Cardiac fibroblast (primary cell): ENCODE measurements at places on chromosomes 16 and 17.
A peak's percentile ranks its signal among the peaks of the same experiment; 100 is the strongest.

- DNase-seq = no peak
Measured at GRCh38 chr16:79097166-79097565, 503.4 kb downstream of the MAF start.

DNA sequence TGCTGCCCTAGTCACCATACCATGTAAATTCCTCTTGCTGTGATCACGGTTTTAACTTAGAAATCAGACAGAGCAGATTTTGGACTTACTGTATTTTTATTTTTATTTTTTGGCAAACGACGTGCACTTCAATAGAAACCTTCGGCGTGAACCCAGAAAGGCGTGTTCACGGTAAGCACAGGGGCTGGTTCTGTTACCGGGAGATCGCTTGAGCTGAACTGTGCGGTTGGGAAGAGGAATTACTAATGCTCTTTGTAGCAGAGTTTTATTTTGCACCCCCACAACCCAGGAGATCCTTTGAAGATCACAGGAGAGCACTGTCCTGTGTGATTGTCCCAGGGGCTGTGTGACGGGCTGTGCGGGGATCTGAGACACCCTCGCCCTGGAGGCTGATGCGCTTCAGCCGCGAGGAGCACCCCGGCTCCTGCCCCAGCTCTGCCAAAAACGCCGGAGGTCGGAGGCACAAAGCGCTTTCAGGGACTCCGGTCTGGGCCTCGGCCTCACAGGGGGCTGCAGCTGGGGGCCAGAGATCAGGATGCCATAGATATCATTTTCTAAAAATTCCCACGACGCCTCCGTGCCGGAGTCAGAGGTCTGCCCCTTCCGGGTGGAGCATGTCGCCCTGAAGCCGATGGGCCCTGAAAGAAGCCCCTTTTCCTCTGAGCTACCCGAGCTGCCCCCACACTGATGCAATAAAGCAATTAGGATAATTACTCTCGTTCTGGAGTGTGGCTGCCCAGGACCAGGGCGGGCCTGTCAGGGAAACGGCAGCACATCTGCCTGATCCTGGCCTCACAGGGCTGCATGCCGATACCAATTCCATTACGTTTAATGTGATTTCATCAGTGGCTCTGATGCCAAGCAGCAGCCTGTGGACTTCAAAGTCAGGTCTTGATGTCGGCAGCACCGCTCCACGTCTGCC lies 71.8 kb downstream of the LMF1 start:
- DNase-seq = no peak

DNA sequence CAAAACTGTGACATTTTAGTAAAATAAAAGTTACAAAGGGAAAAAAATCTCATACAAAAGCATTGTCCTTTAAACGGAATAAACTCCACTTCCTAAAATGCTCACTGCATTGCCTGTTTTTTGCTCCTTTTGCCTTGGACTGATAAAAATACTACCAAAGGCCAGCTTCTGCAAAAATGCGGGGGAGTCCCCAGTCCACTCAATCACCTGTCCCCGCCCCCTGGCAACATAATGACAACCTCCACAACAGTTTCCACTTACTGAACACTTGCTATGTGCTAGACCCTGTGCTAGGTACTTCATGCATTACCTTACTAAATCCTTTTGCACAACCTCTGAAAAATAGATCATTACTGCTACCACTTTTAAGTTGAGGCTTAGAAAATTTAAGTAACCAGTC lies 172.7 kb upstream of the CCL2 start:
- DNase-seq = no peak

DNA sequence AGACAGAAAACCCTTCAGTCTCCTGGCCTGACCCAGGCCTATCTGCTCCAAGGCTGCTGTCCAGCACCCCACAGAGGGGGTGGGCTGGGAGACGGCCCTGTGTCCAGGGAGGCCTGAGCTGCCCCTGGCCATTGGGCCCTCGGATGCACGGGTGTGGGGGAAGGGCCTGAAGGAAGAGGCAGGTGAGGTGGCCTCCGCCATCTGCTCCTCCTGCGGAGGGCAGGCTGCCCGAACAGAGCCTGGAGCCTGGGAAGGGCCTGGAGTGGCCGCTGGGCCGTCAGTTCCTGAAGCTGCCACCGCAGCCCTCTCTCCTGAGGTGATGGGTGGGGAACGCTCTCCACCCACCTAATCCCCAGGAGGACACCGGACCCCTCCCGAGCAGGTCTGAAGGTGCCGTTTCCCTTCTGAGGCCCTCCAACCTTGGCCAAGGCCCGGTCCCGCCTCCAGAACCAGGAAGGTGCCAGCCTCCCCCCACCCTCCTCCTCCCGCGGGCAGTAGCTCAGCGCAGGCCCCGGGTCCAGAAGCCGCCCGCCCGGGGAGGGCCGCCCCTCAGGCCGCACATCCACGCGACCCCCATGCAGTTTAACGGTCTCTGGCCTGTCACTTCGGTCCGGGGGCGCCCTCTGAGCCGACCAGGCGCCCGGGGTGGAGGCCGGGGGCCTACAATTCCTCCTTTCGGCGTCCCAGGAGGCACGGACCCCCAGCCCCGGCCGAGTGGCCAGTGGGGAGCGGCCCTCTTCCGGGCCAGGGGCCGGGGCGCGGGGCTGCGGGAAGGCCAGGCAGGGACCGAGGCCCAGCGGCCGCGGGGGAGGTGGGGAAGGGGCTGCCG lies 835 bp downstream of the FBXL16 start:
- no peak for DNase-seq

GRCh38 chr16:1094124-1094479 lies 1.9 kb downstream of the C1QTNF8 start:
- DNase-seq = no peak

DNA sequence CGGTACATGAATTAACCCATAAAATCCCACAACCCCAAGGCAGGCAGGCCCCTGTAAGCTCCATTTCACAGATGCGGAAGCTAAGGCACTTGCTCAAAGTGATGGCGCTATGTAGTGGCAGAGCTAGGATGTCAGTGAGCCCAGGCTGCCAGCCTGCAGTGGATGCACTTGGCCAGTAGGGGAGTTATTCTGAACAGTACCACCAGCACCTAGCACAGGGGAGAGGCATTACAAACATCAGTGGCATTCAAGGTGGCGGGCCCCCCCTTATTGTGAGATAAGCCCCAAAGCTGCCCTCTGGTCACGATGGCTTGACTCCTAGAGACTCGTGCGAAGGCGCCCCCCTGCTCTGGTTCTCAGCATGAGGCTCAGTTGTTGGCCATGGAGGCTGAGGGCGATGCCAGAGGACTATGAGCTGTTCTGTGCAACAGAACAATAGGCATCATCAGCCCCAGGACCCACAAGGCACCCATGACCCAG lies 33.8 kb downstream of the GTF3C1 start:
- peak; percentile 26 for DNase-seq

- no peak for DNase-seq
Measured at GRCh38 chr16:19524356-19524615, 544 bp downstream of the CCP110 start.

GRCh38 chr16:64011650-64012049 lies 1110.2 kb downstream of the CDH11 start:
- no peak for DNase-seq

DNA sequence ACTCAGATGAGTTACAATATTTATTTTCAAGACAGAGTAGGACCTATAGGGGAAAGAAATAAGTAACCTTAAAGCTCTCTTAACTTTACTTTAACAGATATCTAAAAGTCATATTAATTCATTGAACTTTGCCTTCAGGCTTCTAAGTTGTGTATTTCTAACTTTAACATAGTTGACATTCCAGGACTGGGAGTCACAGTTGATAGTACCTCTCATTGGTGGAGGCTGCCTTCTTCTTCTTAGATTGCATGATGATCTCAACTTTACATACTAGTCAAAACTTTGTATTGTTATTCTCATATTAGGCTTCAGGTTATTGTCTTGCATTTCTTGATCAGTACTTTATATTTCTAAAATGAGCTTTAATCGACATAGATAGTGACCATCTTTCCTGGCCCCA lies 350.1 kb upstream of the KIF2B start:
- peak; percentile 7 for DNase-seq

GRCh38 chr16:68252383-68252782 lies 7.2 kb downstream of the PLA2G15 start:
- no peak for DNase-seq

DNA sequence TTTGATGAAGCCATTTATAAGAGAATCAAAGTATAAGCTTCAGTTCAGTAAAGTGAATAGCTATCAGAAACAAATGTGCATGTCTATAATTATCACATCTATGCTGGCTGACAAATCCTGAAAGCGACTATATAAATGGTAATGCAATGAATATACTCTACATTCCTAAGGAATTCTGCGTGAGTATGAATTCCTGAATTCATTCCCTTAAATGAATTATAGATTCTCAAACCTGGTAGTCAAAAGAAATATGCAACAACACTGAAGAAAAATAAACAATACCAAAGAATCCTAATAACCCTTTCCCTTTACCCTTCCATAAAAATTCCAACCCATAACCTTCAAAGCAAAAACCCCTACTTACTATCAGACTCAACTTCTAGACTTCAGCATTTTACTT lies 416.6 kb upstream of the PMFBP1 start:
- DNase-seq = no peak

GRCh38 chr17:57356719-57357391 lies 100.5 kb downstream of the MSI2 start:
- DNase-seq = no peak

GRCh38 chr17:65092262-65092661 lies 35.7 kb upstream of the GNA13 start:
- DNase-seq = peak; percentile 58

GRCh38 chr17:31394544-31394943 lies 3.1 kb downstream of the RAB11FIP4 start:
- peak; percentile 70 for DNase-seq

DNA sequence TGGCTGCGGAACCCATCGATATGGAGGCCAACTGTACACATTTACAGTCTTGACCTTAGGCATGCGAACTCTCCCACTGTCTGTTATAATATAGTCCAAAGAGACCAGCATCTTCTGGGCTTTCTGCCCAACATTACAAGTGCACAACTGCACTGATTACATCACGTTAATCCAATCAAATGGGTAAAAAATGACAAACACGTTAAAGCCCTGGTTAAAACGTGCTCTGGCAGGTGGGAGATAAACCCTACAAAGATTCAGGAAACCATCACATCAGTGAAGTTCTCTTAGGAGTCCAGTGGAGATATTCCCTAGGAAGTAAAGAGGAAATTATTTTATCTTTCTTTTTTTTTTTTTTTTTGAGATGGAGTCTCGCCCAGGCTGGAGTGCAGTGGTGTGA lies 23.7 kb upstream of the XYLT2 start:
- DNase-seq = no peak

DNA sequence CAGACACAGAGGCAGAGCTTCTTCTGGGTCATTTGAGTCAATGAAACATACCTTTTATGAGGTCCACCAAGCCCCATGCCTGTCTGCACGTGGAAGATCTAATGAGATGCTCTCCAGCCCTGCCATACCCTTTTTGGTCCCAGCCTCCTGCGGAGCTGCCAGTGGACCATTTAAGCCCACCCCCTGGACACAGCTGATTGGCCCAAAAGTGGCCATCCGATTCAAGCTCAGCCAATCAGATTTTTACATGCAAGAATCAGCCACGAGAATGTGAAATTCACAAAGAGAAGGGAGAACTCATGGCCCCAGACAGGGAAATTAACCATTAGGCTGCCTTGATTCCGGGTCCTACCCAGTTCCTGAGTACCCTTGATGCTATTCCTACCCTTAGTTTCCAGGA lies 231.0 kb upstream of the EEF2KMT start:
- no peak for DNase-seq

- no peak for DNase-seq
Measured at GRCh38 chr17:63450551-63450950, 4.4 kb upstream of the CYB561 start.

GRCh38 chr17:58538811-58539409 lies 24.5 kb upstream of the MTMR4 start:
- no peak for DNase-seq

DNA sequence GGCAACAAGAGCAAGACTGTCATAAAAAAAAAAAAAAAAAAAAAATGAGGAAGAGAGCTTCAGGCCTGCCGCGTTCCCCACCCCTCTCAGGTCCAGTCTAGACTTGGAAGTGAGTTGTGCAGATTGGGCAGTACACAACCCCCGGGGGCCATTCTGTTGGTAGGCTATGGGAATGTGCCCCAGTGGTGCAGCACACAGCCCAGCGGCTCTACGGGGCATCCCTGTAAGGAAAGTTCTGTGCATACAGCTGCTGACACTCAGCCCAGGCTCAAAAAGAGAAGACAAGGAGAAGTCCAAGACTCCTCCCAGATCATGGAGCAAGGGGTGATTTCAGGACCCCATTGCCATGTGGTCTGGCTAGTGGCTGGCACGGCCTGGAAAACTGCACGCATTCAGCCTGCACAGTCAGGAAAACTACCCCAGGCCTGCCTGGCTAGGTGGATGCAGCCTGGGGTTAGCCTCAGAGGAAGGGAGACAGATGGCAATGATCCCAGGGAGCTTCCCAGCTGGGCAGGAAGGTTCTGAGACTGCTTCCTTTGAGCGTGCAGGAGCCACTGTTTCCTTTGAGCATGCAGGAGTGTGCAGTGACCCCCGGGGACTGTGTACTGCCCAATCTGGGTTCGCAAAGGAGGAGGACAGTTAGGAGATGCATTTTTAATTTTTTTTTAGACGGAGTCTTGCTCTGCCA lies 44.8 kb downstream of the PECAM1 start:
- peak; percentile 40 for DNase-seq

- DNase-seq = no peak
Measured at GRCh38 chr16:11248133-11248532, 7.9 kb downstream of the SOCS1 start.

DNA sequence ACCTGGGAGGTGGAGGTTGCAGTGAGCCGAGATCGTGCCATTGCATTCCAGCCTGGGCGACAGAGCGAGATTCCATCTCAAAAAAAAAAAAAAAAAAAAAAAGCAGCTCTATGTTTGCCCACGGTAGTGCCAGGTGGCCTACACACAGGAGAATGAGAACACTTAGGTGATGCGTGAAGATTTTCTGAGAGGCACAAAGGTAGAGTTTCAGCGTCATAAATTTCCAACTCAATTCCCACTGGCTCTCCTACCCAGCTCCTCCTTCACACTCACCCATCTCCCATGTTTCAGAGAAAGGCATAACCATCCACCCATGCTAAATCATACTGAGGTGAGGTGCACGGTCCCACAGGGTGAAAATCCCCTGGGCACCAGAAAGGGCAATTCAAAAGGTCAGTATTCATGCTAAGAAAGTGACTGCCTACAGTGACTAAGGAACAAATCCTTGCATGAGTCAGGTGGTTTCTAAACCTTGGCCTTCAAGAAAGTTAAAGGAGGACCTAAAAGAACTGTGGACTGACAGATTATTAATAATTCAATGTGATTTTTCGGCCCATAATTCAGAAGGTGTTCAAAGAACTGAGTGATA lies 4.8 kb downstream of the DCAKD start:
- DNase-seq = peak; percentile 67
